Activated CD4-positive, alpha-beta T cell treated with anti-CD3 and anti-CD28 coated beads, Interleukin-2, amount 10 ng/mL, durations not matched to agents 7 days and 5 days (primary cell): ENCODE measurements at places on chromosomes 1 and 21. TPM values are rescaled to one million over a fixed set of nuclear protein-coding genes. Genes with fewer than 3 reads are reported as not detected.
A peak's percentile ranks its signal among the peaks of the same experiment; 100 is the strongest.

DNA sequence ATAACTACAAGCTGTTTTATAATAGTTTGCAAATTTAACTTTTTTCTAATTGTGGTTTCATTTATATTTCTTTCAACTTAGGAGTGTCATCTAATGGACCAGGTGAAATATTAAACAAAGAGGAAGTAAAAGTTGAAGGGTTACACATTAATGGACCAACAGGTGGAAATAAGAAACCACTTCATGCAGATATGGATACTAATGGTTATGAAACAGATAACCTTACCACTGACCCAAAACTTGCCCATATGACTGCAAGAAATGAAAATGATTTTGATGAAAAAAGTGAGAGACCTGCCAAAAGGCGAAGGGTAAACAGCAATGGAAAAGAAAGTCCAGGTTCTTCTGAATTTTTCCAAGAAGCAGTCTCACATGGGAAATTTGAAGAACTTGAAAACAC is 59.7 kb downstream of the MIER1 start:
- no peak overlapping the region for H3K27ac ChIP-seq
- peaks cover 22% of the 10 kb centered on the region for H3K4me1 ChIP-seq
- no peak overlapping the region for H3K4me3 ChIP-seq
- no peaks in the 10 kb centered on the region for H3K27me3 ChIP-seq

GRCh38 chr1:86067626-86068025 is 88.9 kb downstream of the COL24A1 start:
- H3K36me3 ChIP-seq: no peaks in the 10 kb centered on the region
- no peak for DNase-seq
- H3K27ac ChIP-seq: no peak overlapping the region
- no peaks in the 10 kb centered on the region for H3K27me3 ChIP-seq
- no peak overlapping the region for H3K4me3 ChIP-seq

DNA sequence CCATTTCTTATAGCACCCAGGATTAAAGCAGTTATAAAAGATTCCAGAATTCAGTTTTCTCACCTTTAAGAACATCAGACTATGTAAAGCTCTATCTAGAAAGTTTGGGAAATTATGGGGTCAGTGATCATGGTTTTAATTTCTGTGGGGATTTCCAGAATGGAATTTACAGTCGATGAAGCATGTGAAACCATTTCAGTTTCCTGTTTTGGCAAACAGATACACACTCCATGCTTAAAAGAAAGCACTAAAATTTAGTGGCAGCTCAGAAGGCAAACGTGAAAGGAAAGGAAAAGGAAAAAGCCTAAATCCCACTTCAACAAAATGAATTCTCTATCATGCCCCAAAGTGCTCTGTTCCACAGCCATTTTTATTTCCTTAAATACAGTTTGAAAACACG is 60.4 kb downstream of the FYB2 start:
- H3K4me1 ChIP-seq: no peaks in the 10 kb centered on the region
- H3K36me3 ChIP-seq: no peaks in the 10 kb centered on the region
- H3K4me3 ChIP-seq: no peak overlapping the region
- DNase-seq: no peak
- no peak overlapping the region for H3K27ac ChIP-seq

- H3K4me3 ChIP-seq: no peak overlapping the region
- no peaks in the 10 kb centered on the region for H3K4me1 ChIP-seq
- H3K27me3 ChIP-seq: peaks cover 25% of the 10 kb centered on the region
- no peaks in the 10 kb centered on the region for H3K36me3 ChIP-seq
Measured at GRCh38 chr1:205466595-205467220, 10.9 kb upstream of the BLACAT1 start.

GRCh38 chr1:110591956-110592355 is 14.2 kb downstream of the KCNA2 start:
- no peaks in the 10 kb centered on the region for H3K36me3 ChIP-seq
- DNase-seq: no peak
- H3K27ac ChIP-seq: no peak overlapping the region
- peaks cover 11% of the 10 kb centered on the region for H3K4me1 ChIP-seq

DNA sequence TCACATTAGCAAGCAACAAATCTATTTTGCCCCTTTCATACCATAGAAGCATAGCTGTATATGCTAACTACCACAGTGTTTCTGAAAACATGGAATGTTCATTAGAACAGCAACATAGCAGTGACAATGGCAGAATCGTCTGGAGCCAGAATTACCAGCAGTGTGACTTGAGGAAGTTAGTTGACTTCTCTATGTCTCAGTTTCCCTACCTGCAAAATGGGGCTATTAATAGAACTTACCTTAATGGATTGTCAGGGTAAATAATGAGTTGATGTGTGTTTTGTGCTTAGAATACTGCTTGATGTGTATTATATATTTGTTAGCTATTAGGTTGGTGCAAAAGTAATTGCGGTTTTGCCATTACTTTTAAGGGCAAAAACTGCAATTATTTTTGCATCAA is 14.8 kb upstream of the GJA9 start:
- H3K4me3 ChIP-seq: no peak overlapping the region
- peaks cover 1% of the 10 kb centered on the region for H3K4me1 ChIP-seq
- no peak overlapping the region for H3K27ac ChIP-seq
- no peak for DNase-seq
- no peaks in the 10 kb centered on the region for H3K36me3 ChIP-seq

DNA sequence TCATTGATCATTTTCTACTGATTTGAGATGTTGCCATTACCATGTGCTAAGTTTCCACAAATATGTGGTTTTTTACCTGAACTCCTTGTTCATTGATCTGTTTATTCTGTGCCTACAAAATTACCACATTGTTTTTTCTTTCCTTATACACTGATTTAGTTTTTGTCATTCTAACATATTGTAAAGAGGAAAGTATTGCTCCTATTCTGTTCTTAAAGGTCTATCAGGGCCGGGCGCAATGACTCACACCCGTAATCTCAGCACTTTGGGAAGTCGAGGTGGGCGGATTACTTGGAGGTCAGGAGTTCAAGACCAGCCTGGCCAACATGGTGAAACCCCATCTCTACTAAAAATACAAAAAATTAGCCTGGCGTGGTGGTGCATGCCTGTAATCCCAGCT is 75.1 kb downstream of the CAMTA1 start:
- H3K4me3 ChIP-seq: no peak overlapping the region
- peaks cover 7% of the 10 kb centered on the region for H3K36me3 ChIP-seq
- no peaks in the 10 kb centered on the region for H3K4me1 ChIP-seq
- no peaks in the 10 kb centered on the region for H3K27me3 ChIP-seq

DNA sequence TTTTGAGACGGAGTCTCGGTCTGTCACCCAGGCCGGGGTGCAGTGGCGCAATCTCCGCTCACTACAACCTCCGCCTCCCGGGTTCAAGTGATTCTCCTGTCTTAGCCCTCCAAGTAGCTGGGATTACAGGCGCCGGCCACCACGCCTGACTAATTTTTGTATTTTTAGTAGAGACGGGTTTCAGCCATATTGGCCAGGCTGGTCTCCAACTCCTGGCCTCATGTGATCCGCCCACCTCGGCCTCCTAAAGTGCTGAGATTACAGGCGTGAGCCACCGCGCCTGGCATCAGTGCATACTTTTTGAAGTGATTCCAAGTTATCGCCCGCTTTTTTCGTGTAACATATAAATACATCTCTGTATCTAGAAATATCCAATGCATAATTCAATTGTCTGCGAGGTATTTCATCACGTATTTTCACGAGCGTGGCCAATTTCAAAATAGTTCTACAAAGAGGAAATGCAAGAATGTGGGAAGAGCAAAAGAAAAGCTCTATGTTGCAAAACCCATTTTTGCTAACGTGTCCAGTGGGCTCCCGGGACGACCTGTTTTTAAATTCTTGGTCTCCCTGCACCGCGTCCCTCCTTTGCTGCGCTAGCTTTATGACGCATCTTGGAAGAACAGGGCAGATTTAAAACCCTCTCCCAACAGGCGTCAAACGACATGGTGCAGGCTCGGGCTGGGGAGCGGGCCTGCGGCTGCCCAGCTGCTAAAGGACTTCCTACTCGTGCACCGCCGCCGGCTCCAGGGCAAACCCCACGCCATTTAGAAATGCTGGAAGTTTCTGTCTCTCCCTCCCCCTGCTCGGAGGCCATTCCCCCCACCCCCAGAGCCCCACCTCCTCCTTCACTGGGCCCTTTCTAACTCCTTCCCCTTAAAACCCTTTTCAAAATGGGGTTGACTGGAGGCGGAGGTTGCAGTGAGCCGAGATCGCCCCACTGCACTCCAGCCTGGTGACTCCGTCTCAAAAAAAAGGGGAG is 923 bp upstream of the IFNGR2 start:
- H3K36me3 ChIP-seq: peaks cover 8% of the 10 kb centered on the region
- DNase-seq: no peak
- peaks cover 33% of the 10 kb centered on the region for H3K4me1 ChIP-seq
- peak overlapping the region; percentile 73 for H3K4me3 ChIP-seq
- H3K27me3 ChIP-seq: peaks cover 25% of the 10 kb centered on the region

- H3K27me3 ChIP-seq: no peaks in the 10 kb centered on the region
- no peak overlapping the region for H3K27ac ChIP-seq
- peaks cover 8% of the 10 kb centered on the region for H3K4me1 ChIP-seq
- H3K36me3 ChIP-seq: no peaks in the 10 kb centered on the region
Measured at GRCh38 chr1:3774276-3774945, 1.9 kb downstream of the SMIM1 start.

PCSK9 gene
- not detected for total RNA-seq

HSD17B7 gene
- 23.8 TPM for total RNA-seq

GNG4 gene
- total RNA-seq: 0.37 TPM

- DNase-seq: no peak
- H3K36me3 ChIP-seq: no peaks in the 10 kb centered on the region
- H3K27ac ChIP-seq: peak overlapping the region; percentile 4
Measured at GRCh38 chr21:36694031-36694515, 4.8 kb upstream of the SIM2 start.

LRRC40 gene
- 24.7 TPM for total RNA-seq

DNA sequence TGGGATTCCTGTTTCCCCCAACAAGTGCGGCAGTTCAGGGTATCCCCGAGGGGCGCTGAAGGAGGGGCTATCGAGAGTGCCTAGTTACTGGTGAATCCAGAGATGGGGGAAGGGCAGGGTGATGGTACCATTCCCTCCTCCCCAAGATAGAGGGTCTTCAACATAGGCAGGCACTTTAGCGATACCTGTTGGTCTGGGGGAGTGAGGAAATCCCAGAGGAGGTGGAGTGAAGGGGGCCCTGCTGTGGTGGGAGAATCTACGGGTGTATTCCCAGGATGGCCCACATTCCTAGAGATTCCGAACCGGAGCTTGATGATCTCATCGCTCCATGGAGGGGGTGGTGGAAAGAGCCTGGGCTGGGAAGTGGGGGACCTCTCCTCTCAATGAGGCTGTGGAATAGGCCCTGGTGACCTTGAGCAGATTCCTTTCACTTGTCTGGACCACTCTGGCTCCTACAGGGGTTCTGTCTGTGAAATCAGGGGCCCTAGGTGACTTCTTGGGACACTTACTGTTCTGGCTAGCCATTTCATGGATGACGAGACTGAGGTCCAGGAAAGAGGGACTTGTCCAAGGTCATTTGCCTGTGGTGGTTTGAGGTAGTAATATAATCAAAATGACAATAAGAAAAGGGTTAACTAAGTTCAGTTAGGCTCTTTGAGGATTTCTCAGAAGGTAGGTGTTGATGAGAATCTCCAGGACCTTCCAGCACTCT is 52.7 kb upstream of the SYNC start:
- no peaks in the 10 kb centered on the region for H3K36me3 ChIP-seq
- no peak overlapping the region for H3K4me3 ChIP-seq
- H3K27ac ChIP-seq: no peak overlapping the region
- H3K27me3 ChIP-seq: peaks cover 31% of the 10 kb centered on the region
- DNase-seq: no peak
- H3K4me1 ChIP-seq: peaks cover 22% of the 10 kb centered on the region

- H3K4me3 ChIP-seq: no peak overlapping the region
- H3K27ac ChIP-seq: no peak overlapping the region
- H3K36me3 ChIP-seq: no peaks in the 10 kb centered on the region
- H3K27me3 ChIP-seq: no peaks in the 10 kb centered on the region
- H3K4me1 ChIP-seq: peaks cover 14% of the 10 kb centered on the region
Measured at GRCh38 chr1:210347112-210347511, 18.4 kb downstream of the HHAT start.

DNA sequence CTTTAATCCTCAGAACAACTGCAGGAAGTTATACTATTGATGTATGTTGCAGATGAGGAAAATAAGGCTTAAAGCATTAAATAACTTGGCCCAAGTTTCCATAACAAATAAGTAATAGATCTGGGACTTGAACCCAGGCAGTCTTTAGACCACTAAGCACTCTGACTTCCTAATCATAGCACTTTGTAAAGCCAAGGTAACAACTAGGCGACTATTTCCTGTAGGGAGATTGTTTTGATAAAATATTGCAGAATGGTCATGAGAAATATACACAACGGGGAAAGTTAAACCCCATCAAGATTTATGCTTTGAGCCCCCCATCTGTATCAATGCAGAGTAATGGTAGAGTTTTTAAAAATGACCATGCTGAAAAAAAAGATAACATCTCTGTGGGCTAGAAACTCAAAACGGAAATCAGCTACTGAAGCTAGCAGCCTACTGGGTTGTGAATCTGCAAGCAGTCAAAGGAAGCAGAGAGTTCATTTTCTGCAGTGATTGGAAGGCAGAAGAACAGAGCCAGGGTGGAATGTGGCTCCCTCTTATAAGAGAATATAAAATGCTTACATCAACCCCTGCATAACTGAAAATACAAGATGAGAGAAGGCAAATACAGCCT is 111.2 kb upstream of the OLIG2 start:
- peaks cover 25% of the 10 kb centered on the region for H3K4me1 ChIP-seq
- H3K36me3 ChIP-seq: no peaks in the 10 kb centered on the region
- no peak overlapping the region for H3K4me3 ChIP-seq
- H3K27me3 ChIP-seq: peaks cover 2% of the 10 kb centered on the region
- DNase-seq: peak; percentile 35

- no peak overlapping the region for H3K27ac ChIP-seq
- no peak for DNase-seq
- H3K36me3 ChIP-seq: no peaks in the 10 kb centered on the region
- no peaks in the 10 kb centered on the region for H3K4me1 ChIP-seq
- H3K4me3 ChIP-seq: no peak overlapping the region
Measured at GRCh38 chr1:30706528-30706927, 16.9 kb downstream of the MATN1 start.

DAP3 gene
- total RNA-seq: 129 TPM

GRCh38 chr1:110485725-110486124 is 33.2 kb downstream of the KCNA10 start:
- no peak for DNase-seq
- peaks cover 3% of the 10 kb centered on the region for H3K27me3 ChIP-seq
- H3K27ac ChIP-seq: no peak overlapping the region
- no peaks in the 10 kb centered on the region for H3K4me1 ChIP-seq
- no peak overlapping the region for H3K4me3 ChIP-seq

PSEN2 gene
- 2.9 TPM for total RNA-seq

TLR5 gene
- total RNA-seq: 1.0 TPM

DNA sequence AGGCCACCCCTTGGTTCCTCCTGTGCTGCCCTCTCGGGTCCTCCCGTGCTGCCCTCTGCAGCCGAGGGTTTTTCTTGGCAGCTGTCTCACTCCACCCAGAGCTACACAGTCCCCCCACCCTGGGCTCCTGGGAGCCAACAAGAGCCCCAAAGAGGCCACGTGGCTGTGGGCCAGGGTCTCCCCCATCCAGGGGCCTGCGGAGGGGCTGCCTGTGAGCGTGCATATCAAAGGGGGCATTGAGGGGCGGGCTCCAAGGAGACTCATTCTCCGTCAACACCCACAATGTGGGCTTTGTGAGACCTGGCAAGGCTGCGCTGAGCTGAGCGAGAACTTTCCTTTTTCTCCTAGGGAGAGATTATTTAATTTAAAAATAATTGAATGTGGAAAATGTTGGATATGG is 108.7 kb upstream of the ARHGEF16 start:
- no peaks in the 10 kb centered on the region for H3K4me1 ChIP-seq
- no peaks in the 10 kb centered on the region for H3K36me3 ChIP-seq
- H3K27ac ChIP-seq: no peak overlapping the region
- H3K27me3 ChIP-seq: no peaks in the 10 kb centered on the region
- no peak overlapping the region for H3K4me3 ChIP-seq
- no peak for DNase-seq

GRCh38 chr1:116933606-116934515 is 24.1 kb downstream of the PTGFRN start:
- no peak overlapping the region for H3K4me3 ChIP-seq
- DNase-seq: no peak
- H3K27me3 ChIP-seq: peaks cover 2% of the 10 kb centered on the region
- H3K4me1 ChIP-seq: peaks cover 33% of the 10 kb centered on the region
- peak overlapping the region; percentile 72 for H3K27ac ChIP-seq

SLAMF9 gene
- not detected for total RNA-seq
